RPMI7951 (cell line): ENCODE measurements at places on chromosomes 1 and 21.

GRCh38 chr1:220872296-220872695 is 6.9 kb upstream of the HLX start:
- no peak for DNase-seq

DNA sequence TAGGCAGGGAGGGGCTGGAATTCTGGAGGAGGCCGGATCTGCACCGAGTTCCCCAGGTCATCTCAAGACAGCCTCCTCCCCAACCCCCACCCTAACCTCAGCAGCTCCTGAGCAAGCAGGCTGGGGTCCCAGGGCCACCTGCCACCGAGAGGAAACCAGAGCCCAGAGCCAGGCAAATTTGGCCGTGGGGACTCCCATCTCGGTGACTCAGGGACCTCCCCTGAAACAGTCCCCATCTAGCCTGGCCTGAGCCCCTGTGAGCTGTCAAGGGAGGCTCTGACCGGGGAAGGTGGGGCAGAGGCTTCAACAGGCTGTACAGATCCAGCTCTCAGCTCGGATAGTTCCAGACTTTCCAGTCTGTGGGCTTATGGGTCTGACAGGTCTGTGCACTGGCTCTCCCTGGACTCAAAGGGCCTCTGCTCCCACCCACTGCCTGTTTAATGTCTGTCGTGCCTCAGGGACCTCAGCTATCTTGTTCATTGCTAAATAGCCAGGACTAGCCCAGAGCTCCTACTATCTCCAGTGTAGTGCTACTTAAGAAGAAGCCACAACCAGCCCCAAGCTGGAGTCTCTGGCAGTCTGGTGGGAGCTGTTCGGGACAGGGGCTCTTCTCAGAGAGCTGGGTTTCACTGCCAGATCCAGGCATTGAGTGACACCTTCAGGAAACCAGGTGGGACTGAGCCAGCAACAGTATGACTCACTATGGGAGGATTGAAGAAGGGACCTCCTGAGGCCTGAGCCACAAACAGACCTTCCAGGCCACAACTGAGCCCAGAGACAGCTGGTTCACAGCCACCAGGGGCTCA is 25.6 kb downstream of the MATN1 start:
- DNase-seq: peak; percentile 59

- no peak for DNase-seq
Measured at GRCh38 chr1:202224453-202224852, 30.9 kb downstream of the LGR6 start.

DNA sequence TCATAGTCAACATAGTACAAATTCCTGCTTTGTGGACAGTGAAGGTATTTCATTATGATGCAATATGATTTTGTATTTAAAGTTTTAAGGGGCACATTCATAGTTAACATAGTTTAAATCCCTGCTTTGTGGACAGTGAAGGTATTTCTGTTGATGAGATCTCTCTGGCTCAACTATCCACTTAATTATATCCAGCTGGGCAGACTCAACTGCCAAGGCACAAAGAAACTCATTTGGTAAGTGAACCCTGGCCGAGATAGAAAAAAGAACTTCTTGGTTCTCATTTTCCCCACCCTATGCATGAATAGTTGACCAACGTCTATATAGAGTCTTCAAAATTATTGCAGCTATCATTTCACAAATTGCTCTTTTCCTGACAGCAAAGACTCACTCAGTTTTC is 1194.6 kb downstream of the NCAM2 start:
- peak; percentile 65 for DNase-seq

- DNase-seq: no peak
Measured at GRCh38 chr21:45411810-45412206, 6.8 kb downstream of the COL18A1 start.

DNA sequence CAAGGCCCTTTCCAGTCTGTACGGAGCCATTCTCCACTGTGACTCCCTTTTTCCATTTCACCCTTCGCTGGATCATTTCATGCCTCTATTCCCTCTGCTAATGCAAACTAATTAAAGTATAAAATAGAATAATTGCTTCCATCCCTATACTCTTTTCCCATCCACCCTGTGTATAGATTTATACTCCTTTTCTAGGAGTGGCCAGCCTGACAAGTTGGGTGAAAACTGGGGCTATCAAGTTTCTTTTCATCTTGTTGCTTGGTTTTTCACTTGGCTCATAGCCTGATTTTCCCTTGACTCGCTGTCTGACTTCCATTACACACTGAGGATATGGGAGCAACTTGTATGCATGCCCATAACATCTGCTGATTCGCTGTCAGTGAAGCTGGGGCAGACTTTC is 107.0 kb downstream of the PLXNA2 start:
- DNase-seq: peak; percentile 79

DNA sequence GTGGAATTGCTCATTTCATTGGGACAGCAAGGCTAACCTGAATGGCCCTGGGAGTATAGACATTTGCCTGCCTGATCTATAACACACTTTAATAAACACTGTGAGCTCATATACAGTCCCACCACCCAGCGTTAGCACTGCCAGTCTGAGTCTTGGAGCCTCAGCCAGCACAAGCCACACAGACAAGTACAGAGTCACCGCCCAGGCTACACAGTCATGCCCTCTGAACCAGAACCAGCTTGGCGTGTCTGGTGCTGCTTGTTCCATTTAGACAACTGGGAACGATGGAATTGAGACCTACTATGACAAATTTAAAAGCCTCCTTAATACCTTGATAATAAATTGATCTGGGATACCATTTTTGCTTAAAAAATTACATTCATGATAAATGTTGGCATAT is 31.6 kb downstream of the NID1 start:
- DNase-seq: no peak

- no peak for DNase-seq
Measured at GRCh38 chr1:42043811-42044210, 109.4 kb upstream of the GUCA2B start.

DNA sequence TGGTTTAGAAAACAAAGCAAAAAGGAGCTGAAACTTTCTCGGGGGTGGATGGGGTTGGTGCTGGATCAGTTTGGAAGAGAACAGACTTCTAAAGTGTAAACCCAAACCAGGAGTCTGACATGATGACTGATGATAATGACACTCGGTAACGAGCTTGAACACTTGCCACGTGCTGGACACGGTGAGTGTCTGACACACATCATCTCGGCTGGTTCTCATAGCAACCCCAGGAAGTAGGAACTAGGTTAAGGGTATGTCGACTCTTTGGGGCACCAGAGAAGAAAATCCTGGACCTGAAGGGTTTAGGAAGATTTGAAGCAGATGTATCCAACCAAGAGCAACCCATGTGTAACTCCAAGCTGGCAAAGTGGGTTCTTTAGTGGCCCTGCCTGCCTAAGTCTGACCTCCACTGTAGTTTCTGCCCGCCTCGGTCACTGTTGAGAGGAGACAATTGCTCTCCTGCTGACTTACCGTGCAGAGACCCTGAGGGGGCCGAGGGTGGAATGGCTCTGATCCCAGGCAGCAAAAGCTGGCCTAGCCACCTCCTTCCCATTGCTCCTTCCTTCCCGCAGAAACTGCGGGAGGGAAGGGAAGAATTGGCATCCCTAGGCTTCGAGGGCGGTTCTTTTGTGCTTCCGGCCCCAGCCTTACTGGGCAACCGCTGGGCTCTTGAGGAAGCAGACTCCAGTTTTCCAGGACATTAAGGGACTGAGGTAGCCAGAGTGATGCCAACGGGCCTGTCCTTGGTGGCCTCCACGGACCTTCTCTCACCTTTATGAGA is 156.0 kb downstream of the TOMM20 start:
- DNase-seq: peak; percentile 24

DNA sequence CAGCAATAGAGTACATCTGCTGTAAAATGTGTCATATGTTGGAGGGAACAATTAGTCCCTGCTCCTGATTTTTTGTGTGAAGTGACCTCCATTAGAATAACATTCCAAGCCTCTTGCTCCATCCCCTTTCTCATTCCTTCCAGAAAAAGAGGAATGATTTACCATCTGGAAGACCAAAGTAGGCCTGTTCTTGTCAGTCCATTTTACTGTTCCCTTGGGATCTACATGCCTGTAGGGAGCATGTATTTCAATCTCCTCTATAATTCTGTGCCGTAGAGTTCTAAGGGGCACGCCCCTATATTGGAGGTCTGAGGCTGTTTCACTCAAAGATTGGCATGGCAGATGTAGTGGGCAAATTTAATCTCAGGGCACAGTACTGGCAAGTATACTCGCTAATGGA is 48.8 kb upstream of the MAN1A2 start:
- no peak for DNase-seq

DNA sequence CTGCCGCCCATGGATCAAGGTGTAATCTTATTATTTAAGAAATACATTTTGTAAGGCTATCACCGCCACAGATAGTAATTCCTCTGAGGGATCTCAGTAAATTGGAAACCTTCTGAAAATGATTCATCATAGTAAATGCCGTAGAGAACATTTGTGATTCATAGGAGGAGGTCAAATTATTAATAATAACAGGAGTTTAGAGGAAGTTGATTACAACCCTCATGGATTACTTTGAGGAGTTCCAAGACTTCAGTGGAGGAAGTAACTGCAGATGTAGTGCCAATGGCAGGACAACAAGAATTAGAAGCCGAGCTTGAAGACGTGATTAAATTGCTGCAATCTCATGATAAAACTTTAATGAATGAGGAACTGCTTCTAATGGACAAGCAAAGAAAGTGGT is 280.1 kb downstream of the PTPRC start:
- no peak for DNase-seq

DNA sequence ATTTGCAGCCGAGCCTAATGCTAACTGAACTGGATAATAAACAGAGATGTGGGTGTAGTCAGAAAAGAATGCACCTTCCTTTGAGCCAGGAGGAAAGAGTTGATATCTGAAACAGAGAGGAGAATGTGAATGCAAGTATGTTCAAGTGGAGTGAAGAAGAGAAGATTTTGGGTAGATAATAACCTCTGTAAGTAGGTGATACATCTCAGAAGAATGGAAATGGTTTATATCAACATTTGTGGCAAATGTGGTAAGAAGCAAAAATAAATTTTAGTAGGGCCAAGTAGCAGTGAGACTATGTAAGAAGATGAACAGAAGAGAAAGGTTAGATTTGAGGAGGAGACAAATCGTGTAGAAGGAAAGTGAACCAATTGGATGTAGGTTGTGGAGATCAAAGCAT is 1.7 kb upstream of the DNTTIP2 start:
- no peak for DNase-seq
